ENCODE measurements at places on chromosomes 7 and 10. TPM values are rescaled to one million over a fixed set of nuclear protein-coding genes. Genes with fewer than 3 reads are reported as not detected.

Gene SPDYE5
- total RNA-seq: not detected

Gene ELN
- 56.1 TPM for total RNA-seq

Gene FGF8
- not detected for total RNA-seq

Gene OR2AE1
- not detected for total RNA-seq

Gene SFTPD
- total RNA-seq: not detected

Gene STEAP1
- total RNA-seq: 10.3 TPM

Gene CYP51A1
- 166 TPM for total RNA-seq

Gene SPACDR
- total RNA-seq: 8.4 TPM

Gene NANOS1
- 6.0 TPM for total RNA-seq

Gene CRTAC1
- total RNA-seq: not detected

Gene CDNF
- 0.09 TPM for total RNA-seq

Gene LRRD1
- total RNA-seq: not detected

Gene TBX20
- 39.8 TPM for total RNA-seq

Gene KCP
- total RNA-seq: not detected

Gene GPR141
- total RNA-seq: not detected

Gene CCNJ
- total RNA-seq: 1.1 TPM

Gene UCN3
- not detected for total RNA-seq

Gene ACSM6
- total RNA-seq: not detected

Gene HECW1
- total RNA-seq: 0.35 TPM

Gene CARD11
- 0.70 TPM for total RNA-seq

Gene CCDC172
- total RNA-seq: not detected

Gene TCAF2
- total RNA-seq: 1.8 TPM

Gene PILRA
- total RNA-seq: 2.2 TPM

Gene PIP
- not detected for total RNA-seq

Gene RAMP3
- not detected for total RNA-seq

Gene LAMB1
- total RNA-seq: 662 TPM

Gene LRRTM3
- not detected for total RNA-seq

Gene PAPSS2
- total RNA-seq: 124 TPM

Gene ANXA11
- total RNA-seq: 137 TPM

Gene COBL
- total RNA-seq: not detected

Gene ZCWPW1
- total RNA-seq: 2.4 TPM

Gene GIMAP7
- not detected for total RNA-seq

Gene PGAM2
- 0.26 TPM for total RNA-seq

Gene TAS2R41
- total RNA-seq: not detected

Gene DYDC2
- not detected for total RNA-seq

Gene STN1
- 17.9 TPM for total RNA-seq

Gene SPDYE16
- total RNA-seq: not detected

Gene TYW1B
- total RNA-seq: 0.82 TPM

Gene AKR1C8
- not detected for total RNA-seq

Gene CPEB3
- total RNA-seq: 0.82 TPM

Gene ANKRD7
- 0.26 TPM for total RNA-seq

Gene BICC1
- total RNA-seq: 99.4 TPM

Gene PFKFB3
- total RNA-seq: 19.8 TPM

Gene OR9A2
- total RNA-seq: not detected

Gene FAM25C
- total RNA-seq: not detected

Gene TWIST1
- total RNA-seq: 70.1 TPM

Gene GALNT17
- total RNA-seq: under 0.01 TPM

Gene NPY
- total RNA-seq: not detected

Gene SUGCT
- total RNA-seq: 11.1 TPM

Gene LRRC18
- total RNA-seq: not detected

Gene ACTR3C
- 0.09 TPM for total RNA-seq

Gene ADRA2A
- under 0.01 TPM for total RNA-seq
